Neural progenitor cell (in vitro differentiated cells): ENCODE measurements at places on chromosomes 7 and 10.

DNA sequence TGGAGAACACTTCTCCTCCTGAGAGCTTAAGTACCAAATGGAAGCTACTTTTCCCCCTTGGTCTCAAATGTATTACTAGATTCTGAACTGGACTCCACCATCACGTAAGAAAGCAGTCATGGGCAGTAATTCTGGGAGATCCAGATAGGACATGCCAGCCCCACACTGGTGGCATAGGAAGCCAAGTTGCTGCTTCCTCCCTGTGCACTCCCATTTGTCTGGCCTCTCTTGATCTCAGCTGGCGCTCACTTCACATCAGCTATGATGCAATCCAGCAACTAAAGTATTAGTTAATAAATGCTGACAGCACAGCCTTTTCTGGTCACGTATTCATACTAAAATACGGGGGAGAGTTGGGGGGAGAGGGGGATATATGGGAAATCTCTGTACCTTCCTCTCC is 3.4 kb upstream of the IL6 start:
- no peak overlapping the region for H3K4me3 ChIP-seq
- peaks cover 17% of the 10 kb centered on the region for H3K27me3 ChIP-seq
- H3K4me1 ChIP-seq = peaks cover 4% of the 10 kb centered on the region
- no peaks in the 10 kb centered on the region for H3K36me3 ChIP-seq
- no peak for DNase-seq

- no peak for DNase-seq
- H3K36me3 ChIP-seq = no peaks in the 10 kb centered on the region
- H3K27ac ChIP-seq = no peak overlapping the region
- no peak overlapping the region for H3K4me3 ChIP-seq
Measured at GRCh38 chr10:7421526-7421925, 10.7 kb upstream of the SFMBT2 start.

- no peak for DNase-seq
- H3K27me3 ChIP-seq = peaks cover 13% of the 10 kb centered on the region
- H3K4me1 ChIP-seq = peaks cover 15% of the 10 kb centered on the region
- no peak overlapping the region for H3K4me3 ChIP-seq
Measured at GRCh38 chr7:47577321-47577919, 4.5 kb downstream of the TNS3 start.

DNA sequence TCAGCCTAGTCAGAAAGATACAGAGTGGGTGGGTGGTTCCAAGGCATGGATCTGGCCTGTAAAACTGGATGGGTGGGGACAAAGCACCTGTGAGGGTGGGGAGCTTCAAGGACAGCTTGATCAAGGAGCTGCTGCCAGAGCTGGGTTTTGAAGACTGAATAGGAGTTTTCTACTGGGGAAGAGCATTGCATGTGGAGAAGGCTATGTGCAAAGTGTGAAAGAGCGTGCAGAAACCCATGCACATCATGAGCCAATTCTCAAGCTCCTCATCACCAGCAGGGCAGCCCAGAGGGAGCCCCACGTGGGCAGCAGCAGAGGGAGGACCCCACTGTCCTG is 58.6 kb downstream of the PDGFA start:
- peaks cover 14% of the 10 kb centered on the region for H3K4me1 ChIP-seq
- H3K36me3 ChIP-seq = no peaks in the 10 kb centered on the region
- H3K27ac ChIP-seq = no peak overlapping the region
- H3K27me3 ChIP-seq = no peaks in the 10 kb centered on the region

GRCh38 chr10:131187926-131188325 is 123.6 kb downstream of the TCERG1L start:
- H3K36me3 ChIP-seq = no peaks in the 10 kb centered on the region
- no peak for DNase-seq
- H3K27ac ChIP-seq = no peak overlapping the region
- no peak overlapping the region for H3K4me3 ChIP-seq
- H3K4me1 ChIP-seq = no peaks in the 10 kb centered on the region
- no peaks in the 10 kb centered on the region for H3K27me3 ChIP-seq

- H3K27me3 ChIP-seq = peaks cover 15% of the 10 kb centered on the region
- H3K4me3 ChIP-seq = peak overlapping the region; percentile 66
- no peak overlapping the region for H3K27ac ChIP-seq
- no peaks in the 10 kb centered on the region for H3K36me3 ChIP-seq
Measured at GRCh38 chr10:16816171-16816570, 1.1 kb downstream of the RSU1 start.

DNA sequence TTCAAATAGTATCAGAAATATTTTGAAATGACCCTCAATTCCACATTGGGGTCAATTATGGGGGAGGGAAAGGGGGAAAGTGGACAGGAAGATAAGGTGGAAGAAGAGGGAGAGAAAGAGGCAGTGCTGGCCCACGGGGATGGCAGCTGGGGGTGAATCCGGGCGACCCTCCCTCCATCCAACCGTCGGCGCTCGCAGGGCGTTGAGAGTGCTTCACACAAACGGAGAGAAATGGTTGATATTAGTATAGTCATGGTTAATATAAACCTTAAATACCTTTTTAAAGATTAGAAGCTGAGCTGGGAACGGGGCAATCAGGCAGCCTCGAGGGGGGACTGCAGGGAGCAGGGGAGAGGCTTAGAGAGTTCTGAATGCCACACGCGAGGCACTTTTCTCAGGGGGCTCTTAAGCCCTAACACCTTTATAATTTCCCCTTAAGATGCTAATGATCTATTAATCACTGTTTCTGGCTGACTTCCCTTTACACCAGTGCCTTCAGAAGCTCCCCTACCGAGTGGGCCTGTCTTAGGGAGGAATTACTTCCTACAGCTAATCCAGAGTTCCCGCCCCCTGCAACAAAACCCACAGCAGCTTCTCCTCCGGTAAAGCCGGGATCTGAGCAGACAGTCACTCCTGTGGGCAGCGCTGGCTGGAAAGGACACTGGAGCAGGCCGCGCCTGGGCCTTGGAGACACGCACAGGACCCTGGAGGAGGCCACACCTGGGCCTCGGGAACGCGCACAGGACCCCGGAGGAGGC is 39.5 kb downstream of the PRKAG2 start:
- DNase-seq = peak; percentile 91
- H3K4me1 ChIP-seq = peaks cover 17% of the 10 kb centered on the region
- H3K27ac ChIP-seq = no peak overlapping the region
- H3K4me3 ChIP-seq = no peak overlapping the region

DNA sequence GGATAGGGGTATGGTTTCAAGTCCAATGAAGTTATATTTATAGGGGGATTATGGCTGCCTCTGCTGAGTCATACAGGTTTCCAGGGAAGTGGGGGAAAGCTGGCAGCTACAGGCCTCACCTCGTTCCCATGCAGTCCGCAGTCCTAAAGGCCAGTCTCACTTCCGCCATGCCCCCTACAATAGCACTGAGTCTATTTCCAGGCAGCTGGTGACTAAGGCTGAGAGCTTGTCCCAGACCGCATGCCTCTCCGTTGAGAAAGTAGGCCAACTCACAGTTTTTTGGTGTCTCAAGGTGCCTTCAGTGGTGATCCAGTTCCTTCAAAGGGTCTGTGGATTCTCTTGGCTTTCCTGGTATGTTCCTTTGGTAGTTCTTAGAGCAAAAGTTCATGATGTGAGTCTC is 203.9 kb upstream of the GLI3 start:
- H3K36me3 ChIP-seq = no peaks in the 10 kb centered on the region
- H3K27me3 ChIP-seq = no peaks in the 10 kb centered on the region

DNA sequence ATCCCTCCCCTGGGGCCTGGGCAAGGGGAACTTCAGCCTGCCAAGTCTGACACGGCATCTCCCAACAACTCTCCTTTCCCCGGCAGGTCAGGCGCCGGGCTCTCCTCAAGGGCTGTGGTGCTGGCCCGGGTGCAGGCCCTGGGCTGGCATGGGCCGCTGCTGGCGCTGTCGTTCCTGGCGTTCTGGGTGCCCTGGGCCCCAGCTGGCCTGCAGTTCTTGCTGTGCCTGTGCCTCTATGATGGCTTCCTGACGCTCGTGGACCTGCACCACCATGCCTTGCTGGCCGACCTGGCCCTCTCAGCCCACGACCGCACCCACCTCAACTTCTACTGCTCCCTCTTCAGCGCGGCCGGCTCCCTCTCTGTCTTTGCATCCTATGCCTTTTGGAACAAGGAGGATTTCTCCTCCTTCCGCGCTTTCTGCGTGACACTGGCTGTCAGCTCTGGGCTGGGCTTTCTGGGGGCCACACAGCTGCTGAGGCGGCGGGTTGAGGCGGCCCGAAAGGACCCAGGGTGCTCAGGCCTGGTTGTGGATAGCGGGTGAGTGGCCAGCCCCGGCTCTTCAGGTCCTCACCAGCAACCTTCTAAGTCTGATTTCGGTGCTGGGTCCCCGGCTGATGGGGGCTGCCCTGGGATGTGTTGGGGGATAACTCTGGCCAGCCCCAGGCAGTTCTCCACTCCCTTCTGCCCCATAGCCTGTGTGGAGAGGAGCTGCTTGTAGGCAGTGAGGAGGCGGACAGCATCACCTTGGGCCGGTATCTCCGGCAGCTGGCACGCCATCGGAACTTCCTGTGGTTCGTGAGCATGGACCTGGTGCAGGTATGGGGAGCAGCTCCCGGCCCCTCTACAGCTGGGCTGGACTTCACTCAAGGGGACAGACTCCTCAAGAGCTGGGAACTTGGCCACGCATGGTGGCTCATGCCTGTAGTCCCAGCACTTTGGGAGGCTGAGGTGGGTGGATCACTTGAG is 19.5 kb upstream of the C10orf95 start:
- H3K4me1 ChIP-seq = no peaks in the 10 kb centered on the region
- H3K4me3 ChIP-seq = no peak overlapping the region

DNA sequence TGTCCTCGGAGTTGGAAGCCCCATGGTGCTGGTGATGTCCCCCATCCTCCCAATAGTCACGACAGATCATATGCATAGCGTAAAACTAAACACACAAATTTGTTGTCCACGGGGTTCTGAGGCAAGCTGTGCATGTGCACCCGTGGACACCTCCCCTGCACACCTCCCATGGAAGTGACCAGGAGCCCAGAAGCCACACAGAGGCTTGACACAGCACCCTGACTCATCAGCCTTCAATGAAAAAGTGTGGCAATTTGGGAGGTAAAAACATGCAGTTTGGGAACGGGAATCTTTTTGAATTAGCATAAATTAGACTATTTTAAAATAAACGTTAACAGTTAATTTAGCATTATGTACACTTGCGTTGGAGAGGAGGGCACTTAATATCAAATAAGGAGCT is 89.2 kb upstream of the NPS start:
- no peaks in the 10 kb centered on the region for H3K4me1 ChIP-seq
- H3K4me3 ChIP-seq = no peak overlapping the region
- no peaks in the 10 kb centered on the region for H3K36me3 ChIP-seq
- H3K27me3 ChIP-seq = no peaks in the 10 kb centered on the region
- no peak for DNase-seq

DNA sequence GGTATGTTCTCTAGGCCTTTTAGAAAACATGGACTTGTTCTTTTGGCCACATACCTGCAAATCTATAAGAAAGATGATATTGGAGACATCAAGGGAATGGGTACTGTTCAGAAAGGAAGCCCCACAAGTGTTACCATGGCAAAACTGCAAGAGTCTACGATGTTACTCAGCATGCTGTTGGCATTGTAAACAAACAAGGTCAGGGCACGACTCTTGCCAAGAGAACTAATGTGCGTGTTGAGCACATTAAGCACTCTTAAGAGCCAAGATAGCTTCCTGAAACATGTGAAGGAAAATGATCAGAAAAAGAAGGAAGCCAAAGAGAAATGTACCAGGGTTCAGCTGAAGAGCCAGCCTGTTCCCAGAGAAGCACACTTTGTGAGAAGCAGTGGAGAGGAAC is 37.1 kb downstream of the SDK1 start:
- H3K27me3 ChIP-seq = no peaks in the 10 kb centered on the region
- H3K27ac ChIP-seq = no peak overlapping the region
- H3K4me3 ChIP-seq = no peak overlapping the region
- no peaks in the 10 kb centered on the region for H3K36me3 ChIP-seq
- H3K4me1 ChIP-seq = no peaks in the 10 kb centered on the region

GRCh38 chr7:69643708-69644445 is 45.6 kb downstream of the AUTS2 start:
- peaks cover 62% of the 10 kb centered on the region for H3K4me1 ChIP-seq
- peak; percentile 47 for DNase-seq
- H3K4me3 ChIP-seq = no peak overlapping the region
- no peaks in the 10 kb centered on the region for H3K36me3 ChIP-seq
- peaks cover 8% of the 10 kb centered on the region for H3K27me3 ChIP-seq

- DNase-seq = peak; percentile 82
- no peak overlapping the region for H3K4me3 ChIP-seq
- no peaks in the 10 kb centered on the region for H3K36me3 ChIP-seq
- H3K27me3 ChIP-seq = no peaks in the 10 kb centered on the region
- H3K4me1 ChIP-seq = peaks cover 5% of the 10 kb centered on the region
Measured at GRCh38 chr10:14478604-14479003, 147.9 kb upstream of the FRMD4A start.

- peak; percentile 71 for DNase-seq
- peaks cover 44% of the 10 kb centered on the region for H3K27me3 ChIP-seq
Measured at GRCh38 chr7:44103923-44104859, at the start of gene AEBP1. AEBP1 (plus strand) TSS chr7:44104345; CDS start chr7:44104666, 321 bp downstream.

DNA sequence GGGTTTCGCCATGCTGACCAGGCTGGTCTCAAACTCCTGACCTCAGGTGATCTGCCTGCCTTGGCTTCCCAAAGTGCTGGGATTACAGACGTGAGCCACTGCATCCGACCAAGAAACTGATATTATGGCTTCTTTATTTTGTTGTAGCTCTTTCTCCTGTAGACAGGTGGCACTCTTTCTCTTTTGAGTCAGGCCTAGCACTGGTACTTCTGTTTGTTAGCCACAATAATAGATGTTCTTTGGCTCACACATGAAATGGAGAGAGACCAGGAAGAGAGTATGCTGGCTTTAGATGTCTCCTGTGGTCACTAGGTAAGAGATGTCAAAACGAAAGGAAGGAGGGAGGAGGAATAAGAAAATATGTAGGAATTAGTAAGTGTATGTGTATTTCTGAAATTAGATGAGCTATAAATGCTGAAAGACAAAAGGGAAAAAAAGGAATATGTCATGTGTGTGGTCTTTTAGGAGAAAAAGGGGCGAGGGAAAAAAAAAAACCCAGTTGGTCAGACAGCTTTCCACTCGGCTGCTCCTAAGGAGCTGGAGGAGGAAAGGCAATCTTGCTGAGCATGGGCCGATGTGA is 78.7 kb downstream of the CLEC2L start:
- no peaks in the 10 kb centered on the region for H3K27me3 ChIP-seq
- H3K4me3 ChIP-seq = no peak overlapping the region
- peaks cover 10% of the 10 kb centered on the region for H3K36me3 ChIP-seq
- H3K4me1 ChIP-seq = no peaks in the 10 kb centered on the region
- DNase-seq = peak; percentile 58
- no peak overlapping the region for H3K27ac ChIP-seq

GRCh38 chr7:91953618-91954017 is 13.0 kb downstream of the AKAP9 start:
- no peaks in the 10 kb centered on the region for H3K36me3 ChIP-seq
- H3K27me3 ChIP-seq = no peaks in the 10 kb centered on the region
- peak; percentile 8 for DNase-seq
- H3K4me1 ChIP-seq = peaks cover 5% of the 10 kb centered on the region

- H3K4me1 ChIP-seq = peaks cover 16% of the 10 kb centered on the region
- H3K4me3 ChIP-seq = no peak overlapping the region
Measured at GRCh38 chr10:119268871-119269506, 61.6 kb downstream of the GRK5 start.

GRCh38 chr7:50848203-50848602 is 65.5 kb upstream of the GRB10 start:
- no peak overlapping the region for H3K4me3 ChIP-seq
- no peaks in the 10 kb centered on the region for H3K36me3 ChIP-seq
- no peaks in the 10 kb centered on the region for H3K4me1 ChIP-seq
- no peak for DNase-seq

DNA sequence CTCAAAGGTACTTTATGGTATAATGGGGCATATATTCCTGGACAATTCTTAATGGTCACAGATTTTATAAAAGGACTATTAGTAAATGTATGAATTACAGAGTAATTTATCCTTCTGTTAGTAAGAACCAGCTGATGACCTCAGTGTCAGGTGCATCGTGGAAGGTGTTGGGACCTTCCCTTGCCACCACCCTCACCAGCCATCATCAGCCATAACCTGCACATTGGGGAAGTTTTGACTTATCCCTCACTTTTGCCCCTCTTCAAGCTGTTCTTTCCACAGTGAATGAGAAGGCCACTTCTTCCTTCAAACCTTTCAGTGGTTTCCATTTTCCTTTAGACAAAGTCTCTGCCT is 52.2 kb downstream of the FIGNL1 start:
- H3K27me3 ChIP-seq = no peaks in the 10 kb centered on the region
- no peaks in the 10 kb centered on the region for H3K36me3 ChIP-seq
- no peak overlapping the region for H3K27ac ChIP-seq
